ENCODE measurements at places on chromosomes 16 and 17.

DNA sequence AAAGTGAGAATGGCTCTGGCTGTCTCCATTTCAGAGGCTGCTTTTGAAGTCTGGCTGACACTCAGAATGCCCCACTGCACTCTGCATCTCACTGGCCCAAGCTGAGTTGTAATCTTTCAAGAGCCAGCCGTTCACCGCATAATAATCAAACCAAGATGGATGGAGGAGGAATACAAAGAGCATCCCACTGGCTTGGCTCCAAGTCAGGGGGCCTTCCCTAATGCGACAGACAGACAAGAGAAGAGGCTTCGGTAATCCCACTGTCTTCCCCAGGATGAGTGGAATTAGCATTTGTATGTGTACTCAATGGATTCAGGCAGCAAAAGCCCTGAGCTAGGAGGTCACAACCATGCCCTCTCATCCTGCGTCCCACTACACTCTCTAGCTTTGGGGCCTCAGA, 68.0 kb downstream of the CBLN1 start:
- no peak for DNase-seq

- DNase-seq: no peak
These were observed 12.7 kb downstream of the SPNS2 start for GRCh38 chr17:4511199-4511932.

- DNase-seq: peak; percentile 45
These were observed 34.4 kb upstream of the PRKCB start for GRCh38 chr16:23801378-23801777.

DNA sequence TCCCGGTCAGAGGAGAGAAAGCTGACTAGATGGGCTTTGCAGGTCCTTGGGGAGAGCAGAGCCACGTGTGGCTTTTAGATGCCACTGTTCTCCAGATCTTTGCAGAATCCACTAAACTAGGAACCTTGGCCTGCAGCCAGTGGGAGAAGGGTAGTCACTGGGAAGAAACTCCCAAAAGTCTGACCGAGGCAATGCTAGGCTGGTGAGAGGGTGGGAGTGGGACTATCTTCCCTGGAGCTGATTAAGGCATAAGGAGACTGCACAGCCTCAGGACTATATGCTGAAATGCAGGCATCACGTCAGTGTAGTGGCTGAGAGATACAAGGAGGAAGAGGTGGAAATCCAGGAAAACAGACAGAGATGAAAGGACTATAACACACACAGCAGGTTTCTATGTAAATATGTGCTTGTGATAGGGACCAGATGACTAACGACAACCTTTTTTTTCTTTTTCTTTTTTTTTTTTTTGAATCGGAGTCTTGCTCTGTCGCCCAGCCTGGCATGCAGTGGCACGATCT, 2.2 kb upstream of the GSDMA start:
- no peak for DNase-seq

DNA sequence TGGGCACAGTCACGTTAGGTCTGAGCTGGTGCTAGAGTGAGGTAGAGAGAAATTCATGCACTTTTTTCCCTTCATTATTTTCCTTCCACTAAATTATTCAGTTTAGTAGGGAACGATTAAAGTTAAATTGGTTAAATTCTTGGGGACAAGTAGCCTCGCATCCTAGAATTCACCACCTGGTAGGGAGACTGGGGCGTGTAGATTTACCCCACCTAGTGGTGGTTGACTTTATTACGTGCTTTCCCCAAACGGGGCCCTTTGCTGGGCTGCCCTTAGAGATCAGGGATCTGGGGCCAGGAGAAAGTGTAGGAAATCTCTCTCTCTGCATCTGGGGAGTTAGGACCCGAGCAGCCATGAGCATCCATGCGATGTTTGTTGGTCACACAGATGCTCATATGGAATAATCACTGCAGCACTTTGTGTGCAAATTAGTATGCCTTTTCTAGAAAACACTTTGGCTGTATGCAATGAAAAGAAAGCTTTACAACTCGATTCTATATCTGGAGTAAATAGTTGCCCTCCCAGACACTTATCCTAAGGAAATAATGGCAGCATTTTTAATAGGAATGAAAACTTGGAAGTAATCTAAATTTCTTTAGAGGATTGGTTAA, 107.0 kb downstream of the PLCG2 start:
- no peak for DNase-seq

GRCh38 chr17:64269687-64270649, 6.9 kb upstream of the TEX2 start:
- DNase-seq: no peak

DNA sequence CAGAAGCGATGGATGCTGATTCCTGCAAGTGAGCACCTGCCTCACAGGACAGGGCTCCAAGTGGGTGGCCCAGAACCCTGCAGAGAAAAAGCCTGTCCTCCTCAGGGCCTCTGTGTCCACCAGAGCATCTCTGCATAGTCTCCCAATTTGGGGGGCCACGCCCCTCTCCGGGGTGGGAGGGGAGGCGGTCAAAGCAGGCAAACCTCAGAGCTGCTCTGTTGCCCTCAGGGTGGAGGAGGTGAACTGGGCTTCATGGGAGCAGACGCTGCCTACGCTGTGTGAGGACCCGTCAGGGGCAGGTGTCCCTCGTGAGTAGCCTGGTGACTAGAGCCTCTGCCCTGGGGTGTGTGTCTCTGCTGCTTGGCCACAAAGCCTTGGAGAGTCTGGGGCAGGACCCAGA, 19.3 kb downstream of the TRPV2 start:
- no peak for DNase-seq

GRCh38 chr17:79046916-79047280, 22.9 kb downstream of the C1QTNF1 start:
- no peak for DNase-seq

GRCh38 chr16:83312015-83312717, 495.6 kb upstream of the HSBP1 start:
- no peak for DNase-seq

- no peak for DNase-seq
These were observed 30.2 kb downstream of the SALL1 start for GRCh38 chr16:51120730-51121347.

DNA sequence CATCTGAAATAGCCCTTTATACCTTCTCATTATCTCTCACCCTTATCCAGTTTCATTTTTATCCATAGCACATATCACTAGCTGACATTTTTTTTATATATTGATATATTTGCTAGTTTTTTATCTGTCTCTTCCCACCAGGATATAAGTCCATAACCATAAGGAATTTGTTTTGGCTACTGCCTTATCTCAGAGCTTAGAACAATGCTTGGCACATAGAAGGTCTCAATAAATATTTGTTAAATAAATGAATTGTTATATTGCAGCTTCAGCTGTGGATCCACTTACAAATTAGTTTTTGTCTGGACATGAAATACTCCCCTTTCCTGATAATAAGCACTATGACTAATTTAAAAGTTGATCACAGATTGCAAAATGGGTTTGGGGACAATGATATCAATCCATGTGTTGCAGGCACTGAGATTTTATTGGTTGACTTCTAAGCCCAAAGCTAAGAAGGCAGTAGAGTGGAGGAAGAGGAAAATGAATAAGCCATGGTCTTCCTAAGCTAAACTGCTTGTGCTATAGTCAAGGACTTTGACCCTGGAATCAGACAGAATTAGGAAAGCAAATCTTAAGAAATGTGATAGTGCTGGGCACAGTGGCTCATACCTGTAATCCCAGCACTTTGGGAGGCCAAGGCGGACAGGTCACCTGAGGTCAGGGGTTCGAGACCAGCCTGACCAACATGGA, 31.9 kb upstream of the YPEL2 start:
- DNase-seq: no peak

DNA sequence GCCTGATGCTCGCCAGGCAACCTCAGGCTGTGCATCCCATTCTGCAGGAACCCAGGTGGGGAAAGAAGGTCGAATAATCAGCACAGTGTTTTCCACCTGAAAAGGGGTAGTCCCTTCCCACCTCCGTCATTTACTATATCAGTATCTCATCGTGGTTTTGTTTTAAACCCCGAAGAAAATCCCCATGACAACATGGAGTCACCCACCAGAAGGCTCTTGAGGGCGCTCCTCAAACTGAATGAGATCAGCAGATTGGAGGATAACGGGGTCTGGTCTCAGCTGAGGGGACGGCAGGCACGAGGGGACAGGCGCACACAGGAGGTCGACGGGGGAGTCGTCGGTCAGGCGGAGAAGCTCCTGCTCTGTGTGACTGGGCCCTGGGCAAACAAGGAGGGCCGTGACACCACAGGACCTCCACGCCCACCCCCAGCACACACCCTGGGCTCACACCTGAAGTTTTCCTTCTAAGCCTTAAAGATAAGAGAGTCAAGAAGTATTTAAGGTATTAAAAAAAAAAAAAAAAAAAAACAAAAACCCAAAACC, 44.2 kb downstream of the MARF1 start:
- no peak for DNase-seq

DNA sequence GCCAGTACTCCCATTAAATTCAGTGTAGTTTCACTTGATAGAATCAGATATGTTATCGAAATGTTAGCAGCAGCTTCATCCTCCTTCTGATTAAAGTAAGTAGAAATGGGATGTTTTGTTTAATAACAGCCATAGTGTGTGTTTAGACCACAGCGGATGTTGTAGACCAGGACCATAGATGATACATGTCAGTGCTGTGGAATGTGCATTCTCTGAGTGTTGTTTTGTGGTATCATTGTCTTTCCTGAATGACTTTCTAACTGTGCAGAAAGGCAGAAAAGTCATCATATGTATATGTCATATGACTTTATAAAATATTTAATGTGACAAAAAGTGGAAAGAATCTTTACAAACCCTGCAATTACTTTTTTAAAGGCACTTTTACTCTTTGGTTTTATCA, 55.6 kb downstream of the CYLD start:
- DNase-seq: no peak

- DNase-seq: no peak
These were observed 51.6 kb downstream of the IKZF3 start for GRCh38 chr17:39812466-39812865.

GRCh38 chr17:6981426-6981825, 14.4 kb upstream of the ALOX12 start:
- DNase-seq: no peak

DNA sequence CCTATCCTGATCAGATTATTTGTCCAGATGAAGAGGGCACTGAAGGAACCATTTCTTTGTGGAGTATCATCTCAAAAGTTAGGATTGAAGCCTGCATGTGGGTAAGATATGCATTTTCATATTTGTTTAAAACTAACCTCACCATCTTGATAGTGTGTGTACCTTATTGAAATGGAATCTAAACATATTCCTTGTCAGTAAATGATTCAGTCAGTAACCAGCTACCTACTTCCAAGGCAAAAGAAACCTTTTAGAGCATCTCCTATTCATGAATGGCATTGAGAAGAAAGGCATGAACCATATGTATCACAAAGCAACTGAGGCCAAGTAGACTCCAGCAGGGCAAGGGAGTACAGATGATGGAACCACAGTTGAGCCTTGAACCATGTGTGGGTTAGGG, 57.6 kb downstream of the VMP1 start:
- DNase-seq: no peak

DNA sequence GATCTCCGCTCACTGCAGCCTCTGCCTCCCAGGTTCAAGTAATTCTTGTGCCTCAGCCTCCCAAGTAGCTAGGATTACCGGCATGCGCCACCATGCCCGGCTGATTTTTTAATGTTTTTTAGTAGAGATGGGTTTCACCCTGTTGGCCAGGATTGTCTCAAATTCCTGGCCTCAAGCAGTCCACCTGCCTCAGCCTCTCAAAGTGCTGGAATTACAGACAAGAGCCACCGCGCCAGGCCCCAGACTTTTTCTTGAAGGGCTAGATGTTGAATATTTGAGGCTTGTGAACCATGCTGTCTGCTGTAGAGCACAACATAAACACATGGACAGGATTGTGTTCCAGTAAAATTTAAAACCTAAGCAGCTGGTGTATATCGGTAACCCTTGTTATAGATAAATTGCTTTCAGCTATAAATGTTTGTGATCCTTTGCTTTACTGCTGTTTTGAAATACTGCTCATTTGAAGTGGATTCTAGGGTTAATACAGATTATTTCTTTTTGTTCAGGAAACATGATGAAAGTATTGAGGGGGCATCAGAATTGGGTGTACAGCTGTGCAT, 12.4 kb downstream of the WSB1 start:
- DNase-seq: no peak

DNA sequence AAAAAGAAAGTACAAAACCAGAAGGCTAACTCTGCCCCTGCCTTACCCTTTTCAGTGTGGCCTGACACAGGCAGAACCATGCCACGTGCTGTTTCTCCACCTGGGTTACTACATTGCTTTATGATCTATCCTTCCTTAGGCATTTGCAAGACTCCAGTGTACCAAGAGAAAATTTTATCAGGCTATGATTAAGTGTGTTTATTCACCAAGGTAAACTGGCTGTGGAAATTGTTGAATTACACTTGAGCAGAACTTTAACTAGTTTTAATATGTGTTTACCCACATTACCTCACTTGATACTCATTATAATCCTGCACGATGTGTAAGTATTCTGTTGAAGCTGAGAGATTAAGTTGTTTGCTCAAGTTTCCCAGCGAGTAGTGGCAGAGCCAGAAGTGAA, 129.7 kb upstream of the MYOCD start:
- DNase-seq: no peak

DNA sequence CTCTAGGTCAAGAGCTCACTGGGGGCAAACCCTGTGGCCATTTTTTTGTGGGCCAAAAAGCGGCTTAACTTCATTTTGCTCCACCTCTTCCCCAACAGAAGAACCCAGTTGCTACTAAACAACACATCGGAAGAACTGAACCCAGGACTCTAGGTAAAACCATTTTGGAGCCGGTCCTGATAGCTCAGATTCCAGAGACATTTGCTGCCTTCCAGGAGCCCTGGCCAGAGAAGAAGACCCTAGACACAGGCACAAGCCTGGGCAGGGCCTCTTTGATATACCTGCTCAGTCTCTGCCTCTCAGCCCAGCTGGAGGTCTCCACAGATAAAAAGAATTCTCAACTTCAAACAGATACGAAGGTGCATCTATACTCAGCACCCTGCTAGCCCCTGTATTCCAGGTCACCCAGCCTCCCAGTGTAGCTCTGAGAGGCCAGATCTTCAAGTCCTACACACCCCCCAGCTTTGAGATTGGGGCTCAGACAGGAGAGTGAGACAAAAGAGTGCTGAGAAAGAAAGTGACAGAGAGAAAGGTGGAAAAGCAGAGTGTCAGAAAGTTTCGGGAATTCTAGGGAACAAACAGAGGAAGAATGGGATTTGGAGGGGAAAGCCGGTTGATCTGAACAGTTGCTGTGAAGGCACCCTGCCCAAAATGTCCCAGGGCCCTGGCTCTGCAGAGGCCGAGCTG, 6.6 kb upstream of the HOXB9 start:
- DNase-seq: no peak

- DNase-seq: no peak
These were observed 796 bp downstream of the NPB start for GRCh38 chr17:81902653-81903414.

DNA sequence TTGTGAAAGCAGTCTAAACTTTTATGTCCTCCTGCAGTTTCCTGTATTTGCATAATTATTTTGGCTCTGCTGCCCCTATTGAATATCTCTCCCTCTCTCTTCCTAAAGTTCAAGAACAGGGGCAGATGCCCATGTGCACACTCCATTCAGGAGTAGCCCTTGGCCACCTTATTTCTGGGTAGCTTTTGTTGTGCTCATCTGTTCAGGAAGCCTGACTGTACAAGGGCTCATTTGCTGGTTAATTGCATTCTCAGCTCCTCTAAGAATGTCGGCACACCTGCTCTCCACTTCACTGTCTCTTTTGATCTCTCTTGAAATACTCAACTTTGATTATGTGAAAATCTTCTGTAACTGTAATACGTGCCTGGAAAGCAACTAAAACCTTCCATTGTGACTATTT, 1378.8 kb upstream of the CDH8 start:
- DNase-seq: no peak

GRCh38 chr16:50050802-50051201, 15.0 kb upstream of the HEATR3 start:
- no peak for DNase-seq

Data from stimulated activated CD8-positive, alpha-beta memory T cell treated with anti-CD3 and anti-CD28 coated beads, Interleukin-15, amount 100 ng/mL, for 4 hours (primary cell).